ENCODE measurements at places on chromosomes 11 and 22. TPM values are rescaled to one million over a fixed set of nuclear protein-coding genes. Genes with fewer than 3 reads are reported as not detected.

DNA sequence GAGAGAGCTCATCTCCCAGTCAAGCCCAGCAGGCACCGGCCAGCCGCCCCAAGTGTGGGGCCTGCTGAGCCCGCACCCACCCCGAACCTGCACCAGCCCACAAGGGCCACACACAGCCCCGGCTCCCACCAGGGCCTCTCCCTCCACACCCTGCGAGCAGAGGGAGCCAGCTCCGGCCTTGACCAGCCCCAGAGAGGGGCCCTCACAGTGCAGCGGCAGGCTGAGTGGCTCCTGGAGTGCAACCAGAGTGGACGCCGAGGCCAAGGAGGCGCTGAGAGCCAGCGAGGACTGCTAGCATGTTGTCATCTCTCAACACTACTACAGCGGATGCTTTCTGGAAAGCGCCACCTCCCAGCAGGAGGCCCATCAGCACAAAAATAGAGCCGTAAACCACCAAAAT is 10.9 kb downstream of the DEFB108B start:
- no peak overlapping the region for H3K27ac ChIP-seq
- no peaks in the 10 kb centered on the region for H3K36me3 ChIP-seq
- no peak for DNase-seq
- H3K27me3 ChIP-seq: no peaks in the 10 kb centered on the region
- no peaks in the 10 kb centered on the region for H3K4me1 ChIP-seq

DNA sequence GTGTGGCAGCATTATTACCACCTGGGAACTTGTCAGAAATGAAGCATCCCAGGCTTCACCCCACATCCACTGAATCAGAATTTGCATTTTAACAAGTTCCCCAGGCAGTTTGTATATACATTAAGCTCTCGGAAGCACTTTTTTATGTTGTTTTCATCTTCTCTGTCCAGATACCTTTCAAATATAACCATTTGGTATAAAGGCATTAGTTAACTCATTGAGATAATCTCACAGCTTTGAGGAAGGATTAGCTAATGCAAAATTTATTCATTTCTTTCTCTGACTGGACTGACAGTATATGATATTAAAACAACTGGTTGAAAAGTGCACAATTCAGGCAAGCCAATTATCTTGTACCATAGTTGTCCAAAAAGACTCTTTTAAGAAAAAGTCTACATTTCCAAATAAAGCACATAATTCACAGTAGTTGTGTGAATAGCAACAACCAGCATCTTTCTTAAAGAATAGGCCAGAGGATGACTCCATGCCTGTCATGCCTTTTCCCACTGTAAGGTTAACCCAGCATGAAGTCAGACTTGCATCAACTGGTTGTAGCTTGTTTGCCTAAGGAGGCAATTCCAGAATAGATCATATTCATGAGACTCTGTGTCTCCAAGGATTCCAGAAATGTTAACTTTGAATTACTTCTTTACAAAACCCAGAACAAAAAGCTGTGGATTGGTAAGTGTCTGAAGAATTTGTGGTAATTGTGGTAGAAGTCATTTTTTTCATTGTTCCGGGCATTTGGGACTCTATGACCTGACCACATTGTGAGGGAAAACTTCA is 254.3 kb upstream of the SESN3 start:
- H3K27me3 ChIP-seq: no peaks in the 10 kb centered on the region
- no peak for DNase-seq
- no peak overlapping the region for H3K4me3 ChIP-seq
- H3K36me3 ChIP-seq: no peaks in the 10 kb centered on the region

GRCh38 chr11:124899383-124900145 is 1.9 kb upstream of the ROBO4 start:
- peaks cover 43% of the 10 kb centered on the region for H3K27me3 ChIP-seq
- H3K4me3 ChIP-seq: no peak overlapping the region
- no peaks in the 10 kb centered on the region for H3K36me3 ChIP-seq
- no peaks in the 10 kb centered on the region for H3K4me1 ChIP-seq

Gene BARX2
- polyA plus RNA-seq: 0.77 TPM

Gene XKR3
- polyA plus RNA-seq: 1.1 TPM

Gene CCDC90B
- polyA plus RNA-seq: 50.9 TPM

Gene PNPLA3
- 17.3 TPM for polyA plus RNA-seq

All from hepatocyte (in vitro differentiated cells).